Activated CD8-positive, alpha-beta T cell treated with anti-CD3 and anti-CD28 coated beads, Interleukin-2, amount 10 ng/mL, durations not matched to agents 7 days and 5 days (primary cell): ENCODE measurements at places on chromosomes 12 and 14.

DNA sequence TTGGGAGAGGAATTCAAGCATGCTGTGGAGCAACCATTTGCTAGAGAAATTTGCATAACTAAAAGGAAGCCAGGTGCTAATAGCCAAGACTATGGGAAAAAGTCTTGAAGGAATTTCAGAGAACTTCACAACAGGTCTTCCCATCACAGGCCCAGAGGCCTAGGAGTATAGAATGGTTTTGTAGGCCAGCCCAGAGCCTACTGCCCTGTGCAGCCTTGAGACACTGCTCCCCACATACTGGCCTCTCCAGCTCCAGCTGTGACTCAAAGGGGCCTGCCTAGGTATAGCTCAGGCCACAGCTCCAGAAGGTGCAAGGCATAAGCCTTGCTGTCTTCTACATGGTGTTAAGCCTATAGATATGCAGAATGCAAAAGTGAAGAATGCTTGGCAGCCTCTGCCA is 227.1 kb downstream of the SLC2A13 start:
- DNase-seq = no peak

GRCh38 chr12:10716704-10717315 is 6.3 kb downstream of the YBX3 start:
- DNase-seq = no peak

DNA sequence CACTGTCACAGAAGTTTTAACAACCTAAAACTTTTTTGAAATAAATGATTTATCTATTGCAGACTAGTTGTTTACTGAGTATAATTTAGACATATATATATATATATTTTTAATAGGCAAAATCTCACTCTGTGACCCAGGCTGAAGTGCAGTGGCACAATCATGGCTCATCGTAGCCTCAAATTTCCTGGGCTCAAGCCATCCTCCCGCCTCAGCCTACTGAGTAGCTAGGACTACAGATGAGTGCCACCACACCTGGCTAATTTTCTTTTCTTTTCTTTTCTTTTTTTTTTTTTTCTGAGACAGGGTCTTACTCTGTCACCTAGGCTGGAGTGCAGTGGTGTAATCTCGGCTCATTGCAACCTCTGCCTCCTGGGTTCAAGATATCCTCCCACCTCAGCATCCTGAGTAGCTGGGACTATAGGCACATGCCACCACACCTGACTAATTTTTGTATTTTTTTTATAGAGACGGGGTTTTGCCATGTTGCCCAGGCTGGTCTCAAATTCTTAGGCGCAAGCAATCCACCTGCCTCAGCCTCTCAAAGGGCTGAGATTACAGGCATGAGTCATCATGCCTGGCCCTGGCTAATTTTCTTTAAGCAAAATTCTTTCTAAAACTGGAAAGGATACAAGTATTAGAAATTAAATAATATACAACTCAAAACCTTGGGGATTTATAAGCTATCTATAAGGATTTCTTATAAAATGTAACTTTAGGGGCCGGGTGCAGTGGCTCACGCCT is 23.1 kb downstream of the EEA1 start:
- no peak for DNase-seq

DNA sequence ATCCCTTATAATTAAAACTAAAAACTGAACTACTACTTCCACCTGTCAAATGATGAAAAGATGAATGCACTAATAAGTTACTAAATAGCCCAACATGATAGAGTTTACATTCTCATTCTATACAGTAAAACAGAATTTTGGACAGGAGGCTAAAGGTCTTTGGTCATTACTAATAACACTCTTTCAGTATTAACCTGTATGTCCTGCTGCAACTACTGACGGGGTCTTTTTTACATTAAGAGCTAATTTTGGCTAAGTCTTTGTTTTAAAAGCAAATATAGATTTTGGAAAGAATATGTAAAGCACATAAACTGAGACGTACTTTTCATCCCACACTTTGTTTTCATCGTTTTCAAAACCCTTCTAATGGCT is 175.4 kb upstream of the CDKN3 start:
- DNase-seq = no peak

DNA sequence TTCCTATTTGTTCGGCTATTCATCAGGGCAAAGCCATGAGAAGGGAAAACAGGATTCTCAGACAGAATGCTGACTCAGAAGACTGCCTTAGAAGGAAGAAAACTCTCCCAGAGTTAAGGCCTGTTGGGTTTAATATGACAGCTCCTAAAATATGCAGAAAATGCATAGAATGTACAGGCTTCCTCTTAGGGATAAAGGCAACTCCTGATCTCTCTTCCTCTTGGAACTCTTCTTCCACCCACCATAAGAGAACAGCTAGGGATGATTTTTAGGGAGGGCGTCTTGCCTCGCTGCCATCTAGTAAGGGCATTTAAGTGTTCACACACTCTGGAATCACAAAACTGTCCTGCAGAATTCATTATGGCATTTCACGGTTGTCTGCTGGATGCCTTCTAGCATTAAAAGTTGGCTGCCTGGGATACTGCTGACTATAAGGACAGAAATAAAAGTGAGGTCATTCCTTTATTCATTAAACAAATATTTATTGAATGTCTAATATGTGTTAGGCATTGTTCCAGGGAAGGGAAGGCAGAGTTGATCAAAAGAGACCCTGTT is 73.7 kb downstream of the DCAF5 start:
- DNase-seq = no peak

GRCh38 chr12:94571556-94571955 is 78.8 kb downstream of the TMCC3 start:
- no peak for DNase-seq

- DNase-seq = peak; percentile 28
Measured at GRCh38 chr14:88181072-88181471, 142.0 kb downstream of the KCNK10 start.

DNA sequence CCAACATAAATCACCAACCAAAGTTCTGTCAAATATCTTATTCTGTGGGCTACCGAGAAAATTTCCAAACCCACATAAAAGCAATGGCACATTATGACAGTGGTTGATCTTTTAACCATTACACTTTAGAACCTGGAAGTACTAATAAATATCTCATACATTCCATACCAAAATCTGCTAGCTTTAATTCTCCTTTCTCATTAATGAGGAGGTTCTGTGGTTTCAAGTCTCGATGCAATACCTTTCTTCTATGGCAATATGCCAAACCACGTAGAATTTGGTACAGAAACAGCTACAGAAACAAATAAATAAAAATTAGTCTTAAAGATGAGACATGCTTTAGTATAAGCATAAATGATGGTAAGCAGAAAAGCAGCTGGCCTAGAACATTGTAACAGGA is 100.7 kb downstream of the ELK3 start:
- no peak for DNase-seq

GRCh38 chr12:121892673-121893561 is 4.3 kb downstream of the PSMD9 start:
- DNase-seq = no peak

- no peak for DNase-seq
Measured at GRCh38 chr12:29730481-29730880, 53.3 kb downstream of the TMTC1 start.

- DNase-seq = no peak
Measured at GRCh38 chr14:64702493-64703394, 1.5 kb upstream of the PLEKHG3 start.

- DNase-seq = peak; percentile 65
Measured at GRCh38 chr14:52706286-52706685, 714 bp upstream of the PSMC6 start.

GRCh38 chr12:46815809-46816208 is 10.0 kb downstream of the SLC38A4 start:
- DNase-seq = no peak

GRCh38 chr14:85483037-85483436 is 46.9 kb upstream of the FLRT2 start:
- no peak for DNase-seq

DNA sequence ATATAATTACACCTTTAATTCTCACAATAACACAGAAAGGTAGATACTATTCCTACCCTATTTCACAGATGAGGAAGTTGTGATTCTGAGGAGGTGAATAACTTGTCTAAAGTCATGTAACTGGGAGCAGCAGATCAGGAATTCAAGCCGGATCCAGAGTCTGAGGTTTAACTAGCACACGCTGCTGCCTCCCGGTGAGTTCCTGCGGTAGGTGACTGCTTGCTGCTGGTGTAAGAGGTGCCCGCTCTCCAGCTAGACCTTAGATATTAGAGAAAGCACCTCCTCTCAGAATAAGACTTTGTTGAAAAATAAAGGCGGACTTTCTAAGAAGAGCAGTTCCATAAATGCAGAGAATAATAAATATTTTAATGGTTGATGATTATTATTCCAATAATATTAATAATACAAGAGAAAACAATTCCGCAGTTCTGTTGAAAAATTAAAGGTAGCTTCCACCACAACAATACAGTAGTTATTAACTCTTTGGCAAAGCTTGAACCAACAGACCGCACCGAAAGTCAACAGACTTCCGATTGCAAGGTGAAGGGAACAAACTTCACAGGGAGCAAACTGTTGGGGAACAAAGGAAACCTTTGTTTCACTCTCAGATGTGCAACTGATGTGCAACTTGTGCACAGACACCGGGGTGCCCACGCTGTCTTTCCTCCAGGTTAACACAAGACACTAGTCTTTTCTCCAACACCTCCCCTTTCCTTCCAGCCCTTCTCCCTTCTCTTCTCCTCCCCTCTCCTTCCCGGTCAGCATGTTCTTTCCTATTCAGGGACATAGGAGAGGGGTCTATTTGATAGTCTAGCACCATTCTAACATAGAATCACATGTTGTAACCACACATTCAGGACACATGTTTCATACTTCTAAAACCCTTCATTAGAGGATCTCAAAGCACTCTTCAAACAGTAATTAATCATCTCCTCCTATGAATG is 73.2 kb upstream of the EGLN3 start:
- no peak for DNase-seq

GRCh38 chr12:49702676-49703215 is 4.5 kb downstream of the FMNL3 start:
- DNase-seq = no peak

- DNase-seq = no peak
Measured at GRCh38 chr14:88092529-88092928, 87.6 kb downstream of the GPR65 start.

GRCh38 chr12:16030744-16031143 is 119.6 kb downstream of the DERA start:
- no peak for DNase-seq

DNA sequence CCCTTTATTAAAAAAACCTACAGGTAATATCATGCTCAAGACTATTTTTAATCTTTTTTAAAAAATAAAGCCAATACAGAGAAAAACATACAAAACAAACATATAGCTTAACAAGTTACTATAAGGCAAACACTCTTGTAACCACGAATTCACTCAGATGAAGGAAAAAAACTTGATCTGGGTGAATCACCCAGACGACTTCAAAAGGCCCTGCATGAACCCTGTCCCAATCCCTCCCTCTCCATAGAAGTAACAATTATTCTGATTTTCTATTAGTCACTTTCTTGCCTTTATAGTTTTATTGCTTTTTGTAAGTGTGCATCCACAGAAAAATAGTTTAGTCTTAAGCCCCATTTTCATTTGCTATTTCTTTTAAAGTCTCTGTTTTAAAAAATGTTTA is 72.6 kb downstream of the LRP6 start:
- DNase-seq = no peak

DNA sequence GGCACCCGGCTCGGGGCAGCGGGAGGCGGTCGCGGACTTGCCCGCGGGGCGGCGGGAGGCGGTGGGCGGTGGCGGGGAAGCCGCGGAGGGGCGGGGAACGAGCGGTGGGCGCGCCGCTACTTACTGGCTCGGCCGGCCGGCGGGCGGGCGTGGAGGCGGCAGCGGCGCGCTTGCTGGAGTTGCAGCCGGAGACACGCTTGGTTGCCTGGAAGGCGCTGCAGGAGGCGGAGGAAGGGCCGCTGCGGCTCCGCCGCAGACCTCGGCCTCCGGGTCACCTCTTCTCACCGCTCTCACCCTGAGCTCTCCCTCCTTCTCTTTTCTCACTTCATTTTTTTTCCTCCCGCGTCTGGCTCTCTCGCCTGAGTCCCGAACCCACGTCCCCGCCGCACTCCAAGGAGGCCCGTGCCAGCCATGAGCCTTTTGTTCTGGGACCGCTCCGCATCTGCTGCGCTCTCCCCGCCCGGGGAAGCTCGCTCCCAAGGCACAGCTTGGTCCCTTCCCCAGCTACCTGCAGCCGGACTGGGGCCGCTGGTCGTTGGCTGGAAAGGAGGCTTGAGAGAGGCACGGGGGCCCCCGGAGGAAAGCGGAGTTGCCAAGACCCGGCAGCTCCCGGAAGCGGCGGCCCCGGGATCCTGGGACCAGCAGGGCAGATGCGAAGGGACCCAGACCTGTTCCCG is 592 bp upstream of the KCNK10 start:
- DNase-seq = no peak
